ENCODE measurements at places on chromosomes 3 and 15.

DNA sequence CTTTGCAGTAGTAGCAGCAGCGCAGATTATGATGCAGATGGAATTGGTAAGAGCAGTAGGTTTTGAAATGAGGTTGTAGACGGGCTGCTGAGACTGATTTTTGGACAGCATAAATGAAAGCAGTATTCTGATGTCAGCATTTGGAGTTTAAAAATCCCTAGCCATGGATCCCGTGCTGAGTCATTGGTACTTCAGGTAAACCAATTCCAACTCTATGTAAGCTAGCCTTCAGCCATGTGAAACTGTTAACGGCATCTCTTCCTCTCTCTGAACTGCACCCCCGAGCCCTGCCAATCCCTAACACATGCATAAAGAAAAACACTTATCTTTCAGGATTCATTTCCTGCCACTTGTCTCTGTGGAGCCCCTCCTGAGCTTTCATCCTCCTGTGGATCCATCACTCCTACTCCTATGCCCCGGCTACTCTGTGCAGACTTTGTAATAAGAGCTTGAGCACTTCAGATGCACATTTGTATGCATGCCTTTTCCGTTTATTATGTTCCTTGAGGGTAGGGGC is 119.0 kb downstream of the AKAP13 start:
- no peak for DNase-seq

DNA sequence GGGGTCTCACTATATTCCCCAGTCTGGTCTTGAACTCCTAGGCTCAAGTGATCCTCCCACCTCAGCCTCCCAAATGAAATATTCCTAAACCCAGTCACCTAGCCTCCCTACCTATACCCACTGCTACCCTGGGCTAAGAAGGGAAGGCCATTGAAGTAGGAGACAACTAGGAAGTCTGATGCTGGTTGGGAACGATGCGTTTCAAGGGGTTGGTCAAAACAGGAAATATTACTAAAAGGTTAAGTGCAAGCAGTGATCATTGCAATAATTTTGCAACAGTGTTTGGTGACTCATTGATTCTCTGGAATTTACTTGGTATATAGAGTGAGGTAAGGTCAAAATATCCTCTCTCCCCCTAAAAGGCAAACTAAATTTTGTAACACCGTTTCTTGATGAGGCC is 4.6 kb upstream of the UQCRC1 start:
- no peak for DNase-seq

DNA sequence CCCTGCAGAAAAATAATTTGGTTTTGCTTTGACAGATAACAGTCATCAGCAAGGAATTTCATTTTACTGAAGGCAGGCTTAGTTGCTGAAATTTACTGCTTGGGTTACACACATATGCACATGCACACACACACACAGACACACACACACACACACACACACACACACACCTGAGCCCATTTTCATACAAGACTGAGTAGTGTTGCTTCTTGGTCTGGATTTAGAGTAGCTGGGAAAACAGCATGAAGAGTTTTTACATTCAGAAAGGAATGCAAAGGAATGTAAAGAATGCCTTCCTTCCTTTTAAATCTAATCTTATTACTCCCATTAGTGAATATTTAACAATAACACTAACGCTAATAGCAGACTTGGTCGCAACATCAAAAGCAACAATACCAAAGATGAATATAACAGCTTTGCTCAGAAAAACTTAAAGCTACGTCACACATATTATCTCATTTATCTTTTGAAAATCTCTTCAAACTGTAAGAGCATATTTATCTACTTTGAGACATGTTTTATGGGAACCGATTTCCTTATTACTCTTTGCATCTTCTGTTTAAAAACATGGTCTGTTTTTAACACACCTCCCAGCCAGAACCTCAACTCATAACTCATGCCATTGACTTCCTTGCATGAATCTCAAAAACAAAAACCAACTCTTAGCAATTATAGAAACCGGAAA is 32.5 kb downstream of the RFTN1 start:
- DNase-seq = no peak

- DNase-seq = no peak
Observed at GRCh38 chr15:81886080-81886479, 159.7 kb downstream of the MEX3B start.

- DNase-seq = peak; percentile 59
Observed at GRCh38 chr3:136194409-136195257, 1.5 kb downstream of the MSL2 start.
